ENCODE measurements at places on chromosomes 7 and 10.
A peak's percentile ranks its signal among the peaks of the same experiment; 100 is the strongest.

DNA sequence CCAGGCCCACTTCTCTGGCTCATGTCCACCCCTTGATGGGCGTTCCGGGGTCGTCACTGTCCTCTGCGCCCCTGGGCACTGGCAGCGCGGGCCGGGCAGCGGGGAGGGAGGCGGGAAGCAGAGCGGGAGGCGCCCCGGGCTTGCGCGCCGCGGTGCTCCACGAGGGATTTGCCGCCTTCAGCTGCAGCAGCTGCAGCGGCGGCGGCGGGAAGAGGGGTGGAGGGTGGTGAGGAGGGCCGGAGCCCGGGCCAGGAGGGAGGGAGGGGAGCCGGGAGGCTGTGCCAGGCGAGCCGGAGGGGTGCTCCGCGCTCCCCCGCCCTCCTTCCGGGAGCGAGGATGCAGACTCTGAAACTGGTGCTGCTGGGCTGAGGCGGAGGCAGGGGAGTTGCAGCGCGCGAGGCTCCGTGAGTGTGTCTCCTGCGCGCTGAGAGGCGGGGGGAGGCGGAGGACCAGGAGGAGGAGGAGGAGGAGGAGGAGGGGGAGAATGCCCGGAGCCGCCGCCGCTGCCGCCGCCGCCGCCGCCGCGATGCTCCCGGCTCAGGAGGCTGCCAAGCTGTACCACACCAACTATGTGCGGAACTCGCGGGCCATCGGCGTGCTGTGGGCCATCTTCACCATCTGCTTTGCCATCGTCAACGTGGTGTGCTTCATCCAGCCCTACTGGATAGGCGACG lies at the start of gene LHFPL3:
LHFPL3 (plus strand) TSS at position 308 of the 674 bp plus-strand sequence.
- DNase-seq: no peak

GRCh38 chr7:40436710-40437109 lies 301.9 kb downstream of the SUGCT start:
- DNase-seq: no peak

- DNase-seq: no peak
These were observed 12.3 kb upstream of the C10orf71 start for GRCh38 chr10:49286686-49287085.

- DNase-seq: no peak
These were observed 64.0 kb upstream of the SEMA3A start for GRCh38 chr7:84258628-84259027.

GRCh38 chr7:128733278-128733645 lies 5.9 kb upstream of the CALU start:
- DNase-seq: no peak

DNA sequence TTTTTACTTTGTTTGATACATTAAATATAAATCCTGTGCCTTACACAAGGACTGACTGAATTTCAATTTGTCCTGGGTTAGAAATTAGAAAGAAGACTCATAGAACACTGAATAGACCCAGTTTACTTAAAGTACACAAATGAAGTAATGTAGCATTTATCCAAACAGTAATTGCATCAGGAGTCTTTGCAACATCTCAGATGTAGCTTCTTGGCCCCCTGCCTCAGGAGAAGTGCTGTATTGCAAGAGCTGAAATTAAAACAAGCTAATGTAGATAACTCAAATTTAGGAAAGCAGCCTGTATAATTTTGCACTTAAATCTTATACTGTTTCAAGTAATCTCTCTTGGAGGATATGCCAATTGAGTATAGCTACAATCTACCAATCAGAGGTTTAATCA lies 54.3 kb upstream of the KCND2 start:
- DNase-seq: no peak

GRCh38 chr7:67631476-67631875 lies 634.8 kb downstream of the TYW1 start:
- no peak for DNase-seq

DNA sequence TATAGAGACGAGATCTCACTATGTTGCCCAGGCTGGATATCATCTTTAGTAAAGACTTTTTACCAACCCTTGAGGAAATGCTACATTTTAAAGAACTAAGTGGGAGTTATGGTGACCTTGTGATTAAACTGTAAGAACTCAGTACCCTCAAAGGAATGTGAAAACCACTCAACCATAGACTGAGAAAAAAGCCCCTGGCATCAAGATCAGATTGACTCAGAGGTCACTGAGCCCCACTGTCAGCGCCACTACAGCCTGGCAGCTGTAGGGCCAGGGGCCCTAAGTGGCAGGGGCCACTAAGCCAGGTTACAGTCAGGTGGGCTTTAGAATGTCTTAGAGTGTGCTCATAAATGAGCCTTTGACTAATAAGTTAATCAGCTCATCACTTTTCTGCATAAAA lies 55.9 kb downstream of the APBB1IP start:
- DNase-seq: no peak

DNA sequence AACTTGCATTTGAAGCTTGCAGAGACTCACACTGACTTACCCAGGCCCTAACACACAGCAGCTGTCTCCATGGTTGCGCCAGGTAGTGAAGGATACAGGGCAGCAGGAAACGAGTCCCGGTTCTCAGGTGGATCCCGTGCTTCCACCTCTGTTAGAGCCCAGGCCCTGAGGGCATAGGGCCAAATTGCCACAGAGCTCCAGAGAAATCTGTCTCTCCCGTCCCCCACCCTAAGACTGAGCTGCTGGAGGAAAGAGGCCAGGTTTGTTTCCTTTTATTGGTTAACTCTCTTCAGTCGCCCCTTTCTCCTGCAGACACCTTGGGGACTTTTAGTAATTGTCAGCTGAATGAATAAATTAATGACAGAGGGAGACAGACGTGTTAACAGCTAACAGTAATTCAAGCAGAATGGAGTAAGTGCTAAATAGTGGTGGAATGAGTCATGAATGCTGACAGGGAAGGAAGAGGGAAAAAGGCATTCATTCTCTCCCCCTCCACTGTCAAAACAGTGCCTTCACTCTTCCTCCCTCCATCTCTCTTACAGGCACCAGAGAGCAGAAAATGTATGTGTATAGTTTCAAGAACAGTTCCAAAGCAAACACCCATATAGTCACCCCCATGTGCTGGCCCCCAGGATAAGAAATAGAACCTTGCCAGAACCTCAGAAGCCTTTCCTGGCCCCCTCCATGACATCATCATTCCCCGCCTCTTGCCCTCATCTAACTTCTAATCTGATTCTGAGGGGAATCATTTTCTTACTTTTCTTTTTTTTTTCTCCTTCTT lies 16.8 kb upstream of the DLG5 start:
- DNase-seq: no peak

DNA sequence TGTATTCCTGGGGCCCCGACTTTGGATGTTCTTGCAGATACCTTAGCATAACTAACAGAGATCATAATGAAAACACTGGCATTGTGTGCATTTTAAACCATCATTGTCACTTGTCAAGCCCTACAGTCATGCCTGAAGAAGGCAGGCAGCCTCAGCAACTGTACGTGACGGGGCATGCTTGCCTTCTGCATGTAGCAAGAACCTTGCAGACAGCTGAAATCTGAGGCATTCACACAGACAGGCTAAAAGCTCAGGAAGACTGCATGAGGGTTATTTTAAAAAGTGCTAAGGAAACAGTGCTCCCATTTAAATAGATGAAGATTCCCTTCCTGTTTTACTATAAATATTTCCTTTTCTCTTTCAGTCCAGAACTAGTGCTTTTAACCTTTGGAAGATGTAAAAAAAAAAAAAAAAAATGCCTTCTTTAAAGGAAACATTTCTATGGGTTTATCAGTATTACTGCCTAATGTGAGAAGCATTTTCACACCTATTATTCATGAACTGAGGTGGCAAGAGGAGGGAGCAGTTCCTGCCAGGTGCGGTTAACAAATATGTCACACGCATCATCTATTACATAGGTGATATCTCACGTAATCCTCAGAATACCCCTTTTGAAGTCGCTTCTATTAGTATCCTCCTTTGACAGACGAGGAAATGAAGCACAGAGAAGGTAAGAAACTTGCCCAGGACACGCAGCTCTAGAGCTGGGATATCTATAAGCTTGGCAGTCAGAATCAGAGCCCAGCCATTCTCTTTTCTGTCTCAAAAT lies 88.1 kb downstream of the PRKCQ start:
- DNase-seq: peak; percentile 28

DNA sequence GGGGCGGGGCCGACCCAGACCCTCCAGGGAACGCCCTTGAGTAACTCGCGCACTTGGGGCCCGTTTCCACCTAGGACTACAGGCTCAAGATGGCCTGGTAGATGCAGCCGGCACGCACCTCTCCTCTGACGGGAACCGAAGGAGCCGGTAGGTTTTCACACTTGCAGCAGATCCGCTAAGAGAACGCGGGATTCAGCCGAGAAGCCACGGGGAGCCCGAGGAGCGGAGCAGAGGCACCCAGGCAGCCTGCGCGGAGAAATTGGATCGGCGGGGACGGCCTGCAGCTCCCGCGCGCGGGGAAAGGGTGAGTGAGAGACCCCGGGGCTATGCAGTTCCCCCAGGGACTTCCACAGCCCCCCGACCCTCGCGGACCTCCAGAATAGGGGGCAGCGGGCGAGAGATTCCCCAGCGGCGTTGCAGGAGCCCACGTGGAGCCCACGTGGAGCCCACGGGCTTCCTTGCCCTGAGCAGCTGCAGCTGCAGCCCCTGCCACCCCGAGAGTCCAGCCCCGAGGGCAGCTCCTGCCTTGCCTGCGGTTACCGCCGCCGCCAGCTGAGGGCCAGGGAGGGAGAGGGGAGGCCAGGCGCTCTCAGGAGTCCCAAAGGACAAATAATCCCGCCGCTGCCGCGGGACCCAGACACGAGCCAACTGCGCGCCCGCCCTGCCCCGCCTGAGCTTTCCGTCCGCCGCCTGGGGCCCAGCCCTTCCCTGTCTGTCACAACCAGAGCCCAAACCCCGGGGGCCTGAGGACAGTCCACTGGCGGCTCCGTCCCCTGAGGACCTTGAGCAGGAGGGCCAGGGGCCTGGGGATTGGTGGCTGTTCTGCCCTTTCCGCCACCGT lies 13.1 kb downstream of the IFT22 start:
- no peak for DNase-seq

- no peak for DNase-seq
These were observed 33.1 kb upstream of the NEUROD6 start for GRCh38 chr7:31373337-31374289.

GRCh38 chr10:5234106-5234860 lies 37.6 kb downstream of the AKR1C4 start:
- no peak for DNase-seq

- DNase-seq: no peak
These were observed 5.8 kb downstream of the DBNL start for GRCh38 chr7:44050121-44050914.

GRCh38 chr7:68246189-68246633 lies 1249.6 kb downstream of the TYW1 start:
- no peak for DNase-seq

GRCh38 chr7:108322046-108322445 lies 134.2 kb downstream of the NRCAM start:
- no peak for DNase-seq

DNA sequence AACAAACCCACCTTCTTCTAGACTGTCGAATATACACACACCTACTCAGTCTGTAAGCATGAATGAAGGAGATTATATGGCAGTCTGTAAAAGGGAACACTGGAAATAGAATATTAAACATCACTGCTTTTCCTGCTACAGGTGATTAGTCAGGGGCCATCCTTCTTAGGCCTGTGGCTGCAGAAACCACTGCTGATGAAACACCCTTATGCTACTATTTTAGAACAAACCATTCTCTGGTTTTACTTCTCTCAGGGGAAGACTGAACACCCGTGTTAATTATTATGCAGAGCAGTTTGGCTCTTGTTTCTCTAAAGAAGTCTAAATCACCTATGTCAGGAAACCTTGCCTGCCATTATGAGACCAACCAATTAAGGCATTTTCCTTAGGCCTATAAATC lies 351.1 kb upstream of the KLF6 start:
- DNase-seq: no peak

GRCh38 chr7:107464666-107465226 lies 5.1 kb upstream of the GPR22 start:
- DNase-seq: no peak

- no peak for DNase-seq
These were observed 56.5 kb downstream of the ST7 start for GRCh38 chr7:117009705-117010361.

GRCh38 chr7:48522692-48523091 lies 351.4 kb downstream of the ABCA13 start:
- DNase-seq: no peak

DNA sequence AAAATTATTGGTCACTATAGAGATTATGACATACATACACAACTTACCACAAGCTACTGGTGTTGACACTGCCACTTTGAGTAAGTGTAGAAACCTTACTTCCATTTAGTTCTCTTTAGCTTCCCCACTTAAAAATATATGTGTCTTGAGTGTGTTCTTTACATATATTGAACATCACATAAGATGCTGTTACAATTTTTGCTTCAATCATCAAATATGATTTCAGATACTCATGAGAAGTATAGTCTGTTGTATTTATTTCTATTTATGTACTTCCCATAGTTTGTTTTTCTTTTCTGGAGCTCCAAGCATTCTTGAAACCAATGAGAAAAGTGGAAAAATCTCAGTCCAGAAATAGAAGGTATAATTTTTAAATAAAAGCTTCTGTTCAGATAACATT lies 102.7 kb upstream of the SDK1 start:
- DNase-seq: no peak

- peak; percentile 43 for DNase-seq
These were observed at the start of gene TES for GRCh38 chr7:116210345-116211005. Gene TES (plus strand): TSS chr7:116210539. CDS start chr7:116210708, 169 bp downstream.

GRCh38 chr7:147023440-147023839 lies 906.8 kb downstream of the CNTNAP2 start:
- DNase-seq: no peak

DNA sequence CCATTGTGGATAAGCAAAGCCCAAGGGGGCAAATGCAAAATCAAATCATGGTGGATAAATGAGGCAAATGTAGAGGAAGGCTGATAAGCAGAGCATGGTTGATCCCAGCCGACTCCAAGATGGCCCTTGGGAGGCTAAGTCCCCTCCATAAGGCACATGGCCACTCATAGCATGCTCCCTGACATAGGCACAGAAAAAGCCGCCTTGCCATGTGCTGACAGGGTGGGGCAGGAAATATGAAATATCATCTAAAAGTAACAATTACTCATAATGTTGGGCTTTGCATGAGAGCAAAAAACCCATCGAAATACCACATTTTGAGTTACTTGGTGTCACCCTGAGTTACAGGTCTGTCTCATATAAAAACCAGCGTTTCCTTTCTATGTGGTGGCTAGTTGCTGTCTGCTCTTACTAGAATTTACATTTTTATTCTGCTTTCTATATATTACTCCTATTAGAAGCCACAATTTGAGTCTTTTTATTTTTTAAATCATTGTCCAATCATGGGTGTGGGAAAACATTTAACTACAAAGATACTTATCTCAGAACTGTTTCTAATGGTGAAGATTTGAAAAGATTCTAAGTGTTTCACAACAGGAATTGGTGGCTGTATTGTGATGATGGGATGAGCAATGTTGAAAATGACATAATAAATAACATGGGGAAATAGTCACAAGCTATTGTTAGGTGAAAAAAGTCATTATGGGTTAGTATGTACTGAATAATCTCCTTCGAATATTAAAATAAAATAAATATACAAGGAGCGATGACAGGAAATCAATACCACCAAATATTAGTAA lies 102.7 kb downstream of the CUBN start:
- peak; percentile 62 for DNase-seq
